Activated CD8-positive, alpha-beta memory T cell treated with anti-CD3 and anti-CD28 coated beads, Interleukin-2, amount 50 U/mL, for 48 hours (primary cell): ENCODE measurements at places on chromosomes 5 and 9.

DNA sequence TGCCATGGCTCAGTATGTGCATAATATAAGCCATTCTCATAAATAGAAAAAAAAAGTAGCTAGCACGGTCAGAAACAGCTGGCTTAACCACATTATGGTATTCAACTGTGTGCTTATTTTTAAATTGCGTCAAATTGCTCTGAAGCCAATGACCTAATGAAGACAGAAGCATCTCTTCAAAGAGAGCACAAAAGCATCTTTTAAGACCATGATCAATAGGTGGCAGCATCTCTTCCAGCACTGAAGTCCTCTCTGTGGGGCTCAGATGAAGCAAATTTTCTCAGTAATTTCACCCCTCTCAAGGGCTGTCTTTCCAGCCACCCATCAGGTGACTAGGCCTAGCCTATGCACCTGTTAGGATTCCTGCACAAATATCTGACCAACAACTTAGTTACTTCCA, 251.4 kb downstream of the GLIS3 start:
- no peak for DNase-seq

DNA sequence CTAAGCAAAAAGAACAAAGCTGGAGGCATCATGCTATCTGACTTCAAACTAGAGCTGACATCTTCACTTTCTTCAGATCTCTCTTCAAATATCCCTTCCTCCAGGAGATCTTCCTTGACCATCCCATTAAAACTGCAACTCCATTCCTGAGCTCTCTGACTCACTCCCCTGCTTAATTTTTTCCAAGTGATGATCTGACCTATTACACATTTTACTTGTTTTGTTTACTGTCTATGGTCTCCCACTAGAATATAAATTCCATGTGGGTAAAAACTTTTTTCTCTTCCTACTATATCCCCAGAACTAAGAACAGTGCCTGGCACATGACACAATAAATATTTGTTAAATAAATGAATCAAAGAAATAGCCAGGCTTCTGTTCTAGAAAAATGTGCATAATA, 87.5 kb downstream of the SLIT3 start:
- DNase-seq: no peak

- no peak for DNase-seq
Observed at GRCh38 chr5:172104021-172104420, 84.0 kb downstream of the STK10 start.

DNA sequence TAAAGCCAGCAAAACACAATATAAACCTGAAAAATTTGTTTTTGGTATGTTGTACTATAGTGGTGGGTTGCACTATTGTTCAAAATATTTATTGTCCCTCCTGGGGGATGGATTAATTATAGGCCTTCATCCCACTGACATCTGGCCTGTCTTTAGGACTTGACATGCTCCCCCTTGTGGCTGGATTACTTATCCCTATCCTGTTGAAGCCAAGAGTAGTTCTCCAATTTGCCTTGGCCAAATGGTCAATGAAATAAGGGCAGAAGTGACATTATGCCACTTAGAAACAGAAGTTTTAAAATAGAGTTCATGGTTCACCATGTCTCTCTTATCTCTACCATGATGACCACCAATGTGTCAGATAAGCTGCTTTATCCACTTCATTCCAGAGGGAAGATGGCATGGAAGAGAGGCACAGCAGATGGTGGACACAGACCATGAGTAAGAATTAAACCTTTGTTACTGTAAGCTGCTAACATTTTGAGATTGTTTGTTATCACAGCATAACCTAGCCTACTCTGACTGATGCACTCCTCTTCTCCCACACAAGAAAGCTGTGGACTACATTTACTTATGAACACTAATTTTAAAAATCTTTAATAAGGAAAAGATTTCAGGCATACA, 29.2 kb upstream of the ARHGEF28 start:
- no peak for DNase-seq

GRCh38 chr5:122296871-122297270, 15.2 kb upstream of the SNCAIP start:
- DNase-seq: no peak

DNA sequence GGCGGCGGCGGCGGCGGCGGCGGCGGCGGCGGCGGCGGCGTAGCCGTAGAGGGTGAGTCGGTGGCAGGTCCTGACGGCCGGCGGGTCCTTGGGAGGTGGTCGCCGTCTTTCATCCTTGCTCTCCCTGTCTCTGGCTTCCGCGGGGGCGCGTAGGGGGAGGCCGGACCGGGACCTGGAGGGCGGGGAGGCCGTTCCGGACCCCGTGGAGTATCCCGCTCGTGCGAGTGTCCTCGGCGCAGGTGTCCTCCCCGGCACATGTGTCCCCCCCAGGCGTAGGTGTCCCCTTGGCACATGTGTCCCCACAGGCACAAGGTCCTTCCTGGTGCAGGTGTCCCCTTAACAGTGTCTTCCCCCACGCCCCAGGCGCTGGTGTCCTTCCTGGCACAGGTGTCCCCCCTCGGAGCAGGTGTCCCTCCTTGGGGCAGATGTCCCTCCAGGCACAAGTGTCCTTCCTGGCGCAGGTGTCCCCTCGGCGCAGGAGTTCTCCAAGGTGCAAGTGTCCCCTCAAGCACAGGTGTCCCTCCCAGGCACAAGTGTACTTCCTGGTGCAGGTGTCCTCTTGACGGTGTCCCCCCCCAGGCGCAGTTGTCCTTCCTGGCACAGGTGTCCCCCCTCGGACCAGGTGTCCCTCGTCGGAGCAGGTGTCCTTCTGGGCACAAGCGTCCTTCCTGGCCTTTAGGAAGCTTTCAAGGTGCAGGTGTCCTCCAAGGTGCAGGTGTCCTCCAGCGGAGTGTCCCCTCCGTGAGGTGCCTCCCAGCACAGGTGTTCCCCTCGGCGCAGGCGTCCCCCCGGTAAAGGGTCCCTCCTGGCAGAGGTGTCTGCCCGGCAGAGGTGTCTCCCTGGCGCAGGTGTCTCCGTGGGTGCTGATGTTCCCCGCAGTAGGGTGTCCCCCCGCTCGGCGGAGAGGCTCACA, 519 bp downstream of the EXOC3 start:
- peak; percentile 70 for DNase-seq

GRCh38 chr5:170151097-170151831, 45.6 kb downstream of the FOXI1 start:
- DNase-seq: peak; percentile 33

- DNase-seq: no peak
Observed at GRCh38 chr9:71685394-71685793, 82.9 kb downstream of the CEMIP2 start.

DNA sequence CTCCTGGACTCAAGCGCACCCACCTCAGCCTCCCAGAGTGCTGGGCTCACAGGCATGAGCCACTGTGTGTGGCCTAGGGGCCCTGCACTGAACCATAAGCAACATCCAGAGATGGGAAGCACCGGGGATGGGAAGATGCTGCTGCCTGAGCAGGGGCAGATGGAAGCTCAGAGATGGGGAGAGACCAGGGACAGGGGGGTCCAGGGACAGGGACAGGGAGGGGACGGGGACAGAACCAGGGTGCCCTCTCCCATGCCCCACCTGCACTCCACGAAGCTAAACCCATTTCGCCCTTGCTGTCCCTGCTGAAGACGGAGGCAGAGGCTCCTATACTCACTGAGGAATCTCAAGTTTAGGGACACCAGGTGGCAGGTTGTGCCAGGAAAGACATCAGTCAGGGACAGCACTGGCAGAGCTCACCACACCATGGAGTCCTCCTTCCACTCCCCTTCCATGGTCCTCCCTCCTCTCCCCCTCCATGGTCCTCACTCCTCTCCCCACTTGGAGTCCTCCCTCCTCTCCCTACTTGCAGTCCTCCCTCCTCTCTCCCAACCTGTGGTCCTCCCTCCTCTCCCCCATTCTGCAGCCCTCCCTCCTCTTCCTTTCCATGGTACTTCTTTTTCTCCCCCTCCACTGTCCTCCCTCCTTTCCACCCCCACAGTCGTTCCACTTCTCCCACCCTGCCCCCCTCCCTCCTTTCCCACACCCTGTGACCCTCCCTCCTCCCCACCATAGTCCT, 45.5 kb upstream of the LRRC14B start:
- DNase-seq: no peak

- no peak for DNase-seq
Observed at GRCh38 chr9:80072451-80072850, 500.7 kb downstream of the TLE4 start.

GRCh38 chr5:58786035-58786434, 203.2 kb downstream of the RAB3C start:
- DNase-seq: no peak

DNA sequence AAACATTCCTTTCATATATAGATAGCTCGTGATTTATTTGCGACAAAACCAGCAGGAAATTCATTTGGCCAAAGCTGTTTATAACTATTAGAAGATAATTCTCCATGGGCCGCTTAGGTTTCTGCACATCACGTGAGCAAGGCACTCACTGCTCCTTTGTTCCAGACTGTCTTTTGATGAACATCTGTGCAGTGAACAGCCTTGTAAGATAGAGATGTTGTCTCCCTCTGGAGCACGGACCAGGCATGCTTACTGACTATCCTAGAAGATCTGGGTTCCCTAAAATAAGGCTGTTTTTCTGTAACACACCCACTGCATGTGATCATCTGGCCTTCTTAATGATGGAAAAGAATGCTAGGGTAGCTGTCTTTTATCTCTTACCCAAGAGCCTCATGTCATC, 30.9 kb downstream of the YIPF5 start:
- no peak for DNase-seq

GRCh38 chr5:29169886-29170285, 2023.6 kb upstream of the CDH6 start:
- DNase-seq: no peak

GRCh38 chr5:44774279-44774880, 34.4 kb upstream of the MRPS30 start:
- no peak for DNase-seq

DNA sequence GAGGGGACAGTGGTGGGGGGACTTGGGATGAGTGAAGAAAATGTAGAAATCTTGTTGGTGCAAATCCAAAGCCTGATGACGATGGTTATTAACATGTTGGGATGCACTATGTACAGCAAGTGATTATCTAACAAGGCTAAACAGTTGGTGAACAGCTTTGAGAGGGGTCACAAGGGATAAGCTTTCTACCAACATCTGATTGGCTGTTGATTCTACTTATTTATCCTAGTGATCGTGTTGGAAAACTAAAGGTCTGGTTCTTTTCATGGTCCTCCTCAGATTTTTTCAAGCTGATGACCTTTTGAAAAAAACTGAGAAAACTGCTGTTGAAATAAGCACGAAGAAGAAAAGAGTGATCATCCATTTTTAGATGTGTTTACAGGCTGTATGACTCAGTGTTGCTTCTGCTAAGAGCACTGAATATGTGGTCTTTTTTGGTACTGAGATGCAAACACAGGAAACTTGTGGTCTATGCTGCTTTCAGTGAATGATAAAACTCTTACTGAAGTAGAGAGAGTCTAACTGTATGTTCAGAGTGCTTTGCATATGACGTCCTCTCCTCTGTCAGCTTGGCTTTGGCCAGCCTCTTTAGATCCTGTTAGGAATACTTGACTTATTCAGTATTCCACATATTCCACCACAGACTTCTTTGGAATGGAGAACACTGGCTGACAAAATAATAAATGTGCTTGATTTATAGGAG, 174.8 kb downstream of the SLF1 start:
- no peak for DNase-seq

DNA sequence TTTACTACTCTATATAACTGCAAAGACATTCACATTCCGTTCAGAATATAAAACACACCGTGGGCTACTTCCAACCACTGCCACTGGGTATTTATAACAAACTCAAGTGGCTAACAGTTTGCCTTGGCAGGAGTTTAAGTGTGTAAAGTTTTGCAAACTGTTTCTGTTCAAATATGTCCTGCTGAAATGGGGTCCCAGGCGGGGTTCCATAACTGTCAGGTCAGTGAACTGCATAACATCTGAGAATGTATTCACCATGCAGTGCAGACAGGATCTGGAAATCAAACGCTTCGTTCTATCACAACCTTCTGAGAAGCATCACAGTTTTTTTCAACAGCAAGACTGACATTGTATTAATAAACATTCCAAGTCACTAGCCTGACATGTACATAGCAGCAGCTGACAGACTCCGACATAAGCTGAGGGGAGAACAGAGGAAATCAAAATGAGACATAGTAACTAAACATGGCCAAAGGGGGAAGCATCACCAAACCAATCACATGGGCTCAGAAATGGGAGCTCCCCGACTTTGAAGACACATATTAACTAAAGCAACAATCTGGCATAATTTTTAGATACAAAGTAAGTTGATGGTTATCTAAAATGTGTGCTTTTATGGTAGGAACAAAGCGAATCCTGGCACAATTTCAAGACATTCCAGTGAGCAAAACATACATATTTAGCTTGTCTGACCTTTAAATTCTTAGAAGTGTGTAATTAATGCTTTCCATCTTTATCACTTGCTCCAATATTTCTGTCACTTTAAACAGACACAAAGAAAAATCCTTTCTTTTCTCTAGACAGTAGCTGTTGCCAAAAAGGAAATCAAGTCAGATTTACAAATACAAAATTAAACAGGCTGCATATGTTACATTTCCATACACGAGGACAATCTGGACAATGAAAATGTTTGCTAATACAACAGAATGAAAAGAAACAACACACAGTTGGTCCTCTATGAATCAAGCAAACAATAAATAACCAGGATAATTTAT, 156.8 kb downstream of the MAPKAP1 start:
- no peak for DNase-seq

- no peak for DNase-seq
Observed at GRCh38 chr9:133950629-133951111, 41.5 kb downstream of the VAV2 start.

- no peak for DNase-seq
Observed at GRCh38 chr5:95916687-95917085, 45.0 kb downstream of the ELL2 start.

DNA sequence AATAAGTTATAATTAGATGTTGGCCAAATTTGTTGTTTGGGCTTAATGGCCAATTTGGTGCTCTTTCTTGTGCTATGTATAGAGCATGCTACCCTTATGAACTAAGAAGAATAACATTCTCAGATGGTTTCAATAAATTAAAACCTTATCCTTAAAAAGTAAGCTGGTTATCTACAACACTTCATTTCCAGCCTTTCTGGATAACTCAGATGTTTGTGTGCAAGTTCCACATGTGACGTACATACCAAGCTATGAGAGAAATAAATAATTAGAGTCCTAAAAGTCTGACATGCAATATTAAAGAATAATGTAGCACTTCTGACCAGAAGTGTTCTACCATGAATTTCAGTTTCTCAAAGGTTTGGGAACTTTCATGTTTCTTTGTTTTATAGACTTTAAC, 11.7 kb downstream of the MTREX start:
- no peak for DNase-seq

- DNase-seq: peak; percentile 10
Observed at GRCh38 chr9:135304886-135305285, 174.7 kb upstream of the PPP1R26 start.

- DNase-seq: no peak
Observed at GRCh38 chr9:109168170-109168569, 1.1 kb upstream of the FRRS1L start.

DNA sequence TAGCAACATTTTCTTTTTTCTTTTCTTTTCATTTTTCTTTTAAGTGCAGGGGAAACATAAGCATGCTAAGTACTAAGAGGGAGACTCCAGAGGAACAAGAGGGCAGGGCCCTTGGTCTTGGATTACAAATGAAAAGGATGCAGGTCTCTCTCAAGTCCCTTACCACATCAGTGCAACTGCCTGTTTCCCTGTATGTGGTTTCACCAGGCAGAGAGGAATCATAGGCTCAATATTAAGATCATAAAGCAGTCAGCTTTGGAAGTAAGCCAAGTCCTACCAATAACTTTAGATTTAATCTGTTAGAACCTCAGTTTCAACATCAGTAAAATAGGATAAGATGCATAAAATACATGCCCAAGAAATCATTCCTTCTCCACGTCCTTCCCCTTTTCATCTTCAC, 422.7 kb upstream of the PAPPA start:
- DNase-seq: no peak

GRCh38 chr9:134185536-134186011, 21.2 kb upstream of the RNU6ATAC start:
- DNase-seq: no peak
